ENCODE measurements at places on chromosomes 6 and 20.
A peak's percentile ranks its signal among the peaks of the same experiment; 100 is the strongest.

- peak; percentile 8 for DNase-seq
These were observed 476.9 kb downstream of the KHDRBS2 start for GRCh38 chr6:61809004-61809595.

- DNase-seq: no peak
These were observed 302.4 kb upstream of the POU3F2 start for GRCh38 chr6:98532004-98532403.

DNA sequence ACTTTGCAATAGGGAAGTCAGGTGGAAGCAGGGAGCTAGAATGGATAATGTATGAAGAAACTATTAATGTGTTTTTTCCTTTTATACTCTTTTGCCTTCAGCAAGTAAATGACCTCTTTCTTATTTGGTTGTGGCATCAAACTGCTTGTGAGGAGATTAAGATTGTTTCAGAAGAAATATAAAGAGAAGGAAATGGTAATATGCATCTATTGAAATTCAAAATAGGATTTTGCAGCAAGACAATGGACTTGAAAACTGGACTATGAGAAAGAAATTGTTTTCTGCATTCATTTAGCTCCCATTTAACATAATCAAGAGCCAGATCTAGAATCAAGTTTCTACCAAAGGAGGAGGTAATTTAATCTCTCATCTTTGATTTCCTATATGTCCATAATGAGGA, 32.3 kb upstream of the KIFC1 start:
- no peak for DNase-seq

GRCh38 chr6:75098709-75099108, 107.1 kb downstream of the COL12A1 start:
- DNase-seq: peak; percentile 87

DNA sequence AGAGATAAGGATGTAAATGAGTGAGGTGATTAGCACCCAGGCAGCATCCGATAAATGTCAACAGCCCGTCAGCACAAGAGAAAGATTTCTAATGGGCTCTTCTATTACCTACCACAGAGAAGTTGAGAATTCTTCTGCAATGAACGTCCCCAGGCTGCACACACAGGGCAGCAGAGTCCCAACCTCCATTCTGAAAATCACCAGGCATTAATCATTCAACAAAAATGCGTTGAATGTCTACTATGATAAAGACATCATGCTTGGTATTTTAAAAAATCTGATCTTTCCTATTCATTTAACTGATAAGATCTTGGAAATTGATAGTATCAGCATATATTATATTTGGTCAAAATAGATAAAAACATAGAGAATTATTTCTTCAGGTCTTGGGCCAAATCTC, 59.5 kb upstream of the VGLL2 start:
- DNase-seq: no peak

DNA sequence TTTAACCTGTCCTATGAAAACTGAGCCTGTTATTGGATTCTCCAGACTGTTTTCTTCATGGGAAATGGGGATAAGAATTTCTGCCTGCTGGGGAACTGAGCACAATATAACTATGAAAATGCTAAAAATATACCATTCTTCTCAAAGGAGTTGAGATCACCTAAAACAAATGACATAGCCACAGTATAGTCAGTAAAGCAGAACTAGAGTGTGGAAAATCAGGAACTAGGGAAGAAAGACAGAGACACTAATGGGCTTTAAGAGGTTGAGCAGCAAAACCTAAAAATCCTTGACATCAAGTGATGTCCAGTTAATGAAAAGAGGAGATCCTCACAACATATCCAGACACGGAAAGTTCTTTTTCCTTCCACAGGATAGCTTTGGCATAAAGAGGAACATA, 215.7 kb upstream of the CST7 start:
- no peak for DNase-seq

- DNase-seq: no peak
These were observed 511.1 kb upstream of the MAP3K7 start for GRCh38 chr6:91098006-91098405.

- no peak for DNase-seq
These were observed 42.3 kb upstream of the FRMD1 start for GRCh38 chr6:168121303-168121665.

DNA sequence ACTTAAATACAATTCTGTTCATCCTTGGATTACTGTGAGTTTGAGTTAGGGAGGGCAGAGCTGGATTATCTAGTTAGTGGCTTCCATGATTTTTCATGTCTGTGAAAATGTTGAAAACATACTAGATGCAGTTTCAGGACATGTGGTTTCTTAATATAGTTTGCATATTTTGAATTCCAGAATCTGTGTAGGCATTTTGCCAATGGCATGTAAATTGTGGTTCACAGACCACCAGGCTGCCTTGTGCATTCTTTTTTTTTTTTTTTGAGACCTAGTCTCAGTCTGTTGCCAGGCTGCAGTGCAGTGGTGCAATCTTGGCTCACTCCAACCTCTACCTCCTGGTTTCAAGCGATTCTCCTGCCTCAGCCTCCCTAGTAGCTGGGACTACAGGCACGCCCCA, 42.8 kb downstream of the CDC5L start:
- peak; percentile 9 for DNase-seq

GRCh38 chr20:47667531-47668312, 117.6 kb downstream of the SULF2 start:
- no peak for DNase-seq

DNA sequence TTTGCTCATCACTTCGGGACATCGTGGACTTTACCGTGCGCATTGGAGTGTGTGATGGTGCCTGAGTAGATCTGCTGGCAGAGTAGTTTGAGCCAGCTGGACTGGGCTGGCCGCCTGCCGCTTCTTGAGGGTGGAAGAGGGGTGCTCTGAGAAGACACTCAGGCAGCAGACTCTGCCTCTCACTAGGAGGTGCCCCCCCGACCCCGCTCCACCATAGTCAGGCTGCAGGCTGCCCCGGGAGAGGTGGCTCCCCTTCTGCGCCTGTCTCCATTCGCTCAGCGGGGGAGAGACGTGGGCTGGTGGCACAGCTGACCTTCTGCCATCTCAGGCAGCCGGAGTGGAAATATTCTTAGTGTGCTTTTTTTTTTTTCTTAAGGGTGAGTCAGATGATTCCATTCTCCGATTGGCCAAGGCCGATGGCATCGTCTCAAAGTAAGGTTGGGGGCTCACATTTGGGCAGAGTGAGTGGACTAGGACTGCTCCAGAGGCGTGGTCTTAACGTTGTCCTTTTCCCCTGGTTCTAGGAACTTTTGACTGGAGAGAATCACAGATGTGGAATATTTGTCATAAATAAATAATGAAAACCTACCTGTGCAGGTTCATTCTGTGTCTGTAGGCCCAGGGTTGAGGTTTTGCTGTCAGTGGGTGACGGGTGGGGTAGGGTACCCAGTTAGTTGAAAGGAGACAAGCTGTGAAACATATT, 1.2 kb downstream of the RPS21 start:
- no peak for DNase-seq

DNA sequence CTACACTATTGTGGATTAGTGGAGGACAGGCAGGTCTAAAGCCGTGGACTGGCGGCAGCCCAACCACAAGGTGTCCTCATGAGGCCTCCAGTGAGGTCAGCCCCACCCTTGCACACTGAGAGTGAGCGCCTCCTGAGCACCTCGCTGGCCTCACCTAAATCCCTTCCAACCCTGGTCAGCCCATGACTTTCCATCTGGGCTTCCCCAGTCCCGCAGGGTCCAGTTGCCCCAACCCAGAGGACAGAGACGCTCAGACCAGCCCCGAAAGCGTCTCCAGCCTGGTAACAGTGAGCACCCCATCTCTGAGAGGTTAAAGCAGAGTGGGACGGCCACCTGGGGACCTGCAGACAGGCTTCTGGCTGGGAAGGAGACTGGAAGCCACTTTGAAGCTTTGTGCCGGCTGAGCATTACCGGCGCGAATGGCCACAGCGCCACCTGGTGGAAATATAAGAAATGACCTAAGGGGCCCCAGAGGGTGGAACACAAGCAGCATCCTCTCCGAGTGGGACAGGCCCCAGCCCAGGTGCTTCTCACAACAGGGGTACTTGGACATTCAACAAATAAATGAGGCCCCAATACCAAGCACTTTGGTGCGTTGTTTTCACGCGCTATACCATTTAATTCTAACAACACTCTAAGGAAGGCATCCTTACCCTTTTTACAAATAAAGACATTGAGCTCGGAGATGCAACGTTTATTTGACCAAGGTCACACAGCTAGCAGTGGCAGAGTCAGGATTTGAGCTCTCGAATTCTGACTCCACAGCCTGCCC, 65.7 kb upstream of the TOP1 start:
- peak; percentile 88 for DNase-seq

- no peak for DNase-seq
These were observed 373.1 kb upstream of the SOX4 start for GRCh38 chr6:21220271-21220987.

DNA sequence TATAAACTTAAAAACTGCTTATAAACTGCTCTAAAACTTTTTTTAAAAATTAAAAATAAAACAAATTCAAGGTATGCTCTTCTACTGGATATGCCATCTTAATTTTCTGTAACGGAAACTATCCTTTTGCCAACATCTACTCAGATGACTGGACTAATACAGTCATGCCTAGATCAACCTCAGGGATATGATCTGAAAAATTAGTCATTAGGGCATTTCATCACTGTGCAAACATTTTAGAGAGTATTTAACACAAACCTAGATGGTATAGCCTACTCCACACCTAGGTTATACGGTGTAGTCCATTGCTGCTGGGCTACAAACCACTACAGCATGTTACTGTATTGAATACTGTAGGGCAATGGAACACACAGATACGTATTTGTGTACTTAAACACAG, 64.8 kb downstream of the TRIM27 start:
- DNase-seq: no peak

DNA sequence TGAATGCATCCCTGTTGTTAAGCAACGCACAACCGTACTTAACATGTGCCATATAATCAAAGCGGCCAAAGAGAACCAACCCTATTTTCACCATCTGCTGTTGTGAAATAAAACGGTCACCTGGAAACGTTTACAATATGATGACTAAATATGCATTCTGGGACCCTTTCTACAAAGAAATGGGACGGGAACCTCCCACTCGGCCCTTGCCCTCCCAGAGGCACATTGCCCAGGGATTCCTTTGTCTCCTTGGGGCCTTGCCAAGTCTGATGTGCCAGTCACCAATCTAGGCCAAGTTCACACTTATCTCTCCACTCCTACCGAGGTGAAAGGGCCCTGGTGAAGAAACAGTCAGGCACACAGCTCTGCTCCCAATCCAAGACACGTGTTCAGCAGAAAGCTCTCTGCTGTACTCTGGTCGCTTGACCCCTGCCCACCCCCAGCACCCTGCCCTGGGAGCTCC, 427.4 kb upstream of the JARID2 start:
- DNase-seq: no peak

GRCh38 chr20:12824328-12825225, 184.2 kb upstream of the SPTLC3 start:
- DNase-seq: no peak

DNA sequence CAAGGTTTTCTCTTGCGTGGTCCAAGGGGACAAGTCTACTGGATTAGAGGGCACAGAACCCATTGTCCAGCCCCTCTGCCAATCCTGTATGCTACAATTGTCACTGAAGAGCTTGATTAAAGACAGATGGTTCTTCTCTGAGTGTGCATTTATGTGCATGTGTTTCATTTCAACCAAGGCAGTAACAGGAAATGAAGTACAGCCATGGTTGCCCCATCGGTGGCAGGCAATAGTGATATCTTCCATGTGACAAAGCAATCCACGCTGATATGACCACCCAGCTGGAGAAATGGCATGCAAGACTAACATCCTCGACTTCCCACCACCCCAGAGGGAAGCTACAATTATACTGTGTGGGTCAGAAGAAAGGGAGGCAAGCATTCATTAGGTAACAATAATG, 85.5 kb downstream of the UNC5CL start:
- DNase-seq: peak; percentile 33

DNA sequence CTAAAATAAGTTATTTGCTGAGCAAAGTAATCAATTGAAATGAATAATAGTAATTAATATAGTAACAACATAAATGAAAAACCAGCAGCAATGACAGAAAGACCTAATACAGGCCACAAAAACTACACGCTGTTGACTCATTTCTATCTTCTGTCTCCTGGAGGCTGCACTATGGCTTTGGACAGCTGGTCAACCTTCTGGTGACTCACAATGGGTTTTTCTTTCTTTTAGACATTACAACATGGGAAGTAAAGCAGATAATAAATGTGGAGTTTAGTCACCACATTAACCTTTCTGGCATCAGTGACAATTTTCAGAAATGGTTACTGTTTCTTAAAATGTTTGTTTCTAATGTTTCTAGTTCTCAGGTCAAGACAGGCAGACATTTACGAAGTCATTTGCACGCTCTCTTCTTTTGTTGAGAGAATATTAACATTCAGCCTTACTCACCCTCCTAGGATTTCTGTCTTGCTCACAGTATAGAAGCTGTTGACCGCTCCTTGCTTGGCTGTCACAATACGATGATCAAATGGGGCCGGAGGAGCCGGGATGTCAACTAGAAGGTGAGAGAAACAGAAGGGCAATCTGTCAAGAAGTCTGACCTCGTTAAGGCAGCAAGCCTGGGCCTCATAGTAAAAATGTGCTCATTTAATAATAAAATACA, 62.2 kb downstream of the MYLK4 start:
- peak; percentile 91 for DNase-seq

DNA sequence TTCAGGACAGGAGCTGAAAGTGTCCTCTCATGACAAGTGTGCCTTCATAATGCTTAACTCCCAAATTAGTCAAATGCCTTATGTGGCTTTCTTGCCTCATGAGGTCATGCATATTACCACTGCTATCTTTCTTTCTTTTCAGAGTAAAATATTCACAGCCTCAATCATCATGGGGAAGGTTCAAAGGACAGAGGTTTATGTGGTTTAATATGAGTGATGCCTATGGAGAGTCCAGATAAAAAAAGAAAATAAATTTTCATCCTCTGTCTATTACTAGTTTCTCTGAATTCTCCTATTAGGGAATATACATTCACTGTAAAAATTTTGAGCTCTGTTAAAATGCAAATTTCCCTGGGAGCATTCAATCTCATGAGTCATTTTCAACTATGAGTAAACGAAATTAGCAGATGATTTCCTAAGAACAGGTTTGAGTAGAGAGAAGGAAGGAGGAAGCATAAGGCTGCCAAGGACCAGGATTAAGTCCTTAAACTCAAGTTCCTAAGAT, 396.9 kb upstream of the ADGRB3 start:
- no peak for DNase-seq

DNA sequence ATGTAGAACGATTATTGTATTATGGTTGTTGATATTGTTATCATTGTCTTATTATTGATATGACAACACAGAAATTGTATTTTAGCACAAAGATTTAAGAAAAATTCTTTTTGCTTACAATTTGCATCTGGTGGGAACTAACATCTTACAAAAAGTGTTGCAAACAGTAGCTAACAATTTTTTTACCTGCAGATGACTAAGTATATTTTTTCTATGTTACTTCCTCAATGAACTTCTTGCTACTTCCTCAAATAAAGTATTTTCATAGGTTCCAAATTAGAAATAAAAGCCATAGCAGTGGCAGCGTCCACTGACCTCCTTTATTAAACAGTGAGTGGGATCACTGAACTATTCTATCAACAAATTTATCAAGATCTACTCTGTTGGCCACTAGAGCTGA, 847.0 kb downstream of the PHF3 start:
- DNase-seq: no peak

- peak; percentile 37 for DNase-seq
These were observed 3.1 kb upstream of the ULBP2 start for GRCh38 chr6:149938571-149939355.

- no peak for DNase-seq
These were observed 27.0 kb upstream of the AGPAT4 start for GRCh38 chr6:161300823-161301222.

GRCh38 chr6:13910443-13910842, 14.3 kb upstream of the RNF182 start:
- no peak for DNase-seq

- no peak for DNase-seq
These were observed 207.3 kb downstream of the OTOR start for GRCh38 chr20:16955462-16955861.

Data from AG20443 (cell line).